ENCODE measurements at places on chromosomes 13 and 19.

DNA sequence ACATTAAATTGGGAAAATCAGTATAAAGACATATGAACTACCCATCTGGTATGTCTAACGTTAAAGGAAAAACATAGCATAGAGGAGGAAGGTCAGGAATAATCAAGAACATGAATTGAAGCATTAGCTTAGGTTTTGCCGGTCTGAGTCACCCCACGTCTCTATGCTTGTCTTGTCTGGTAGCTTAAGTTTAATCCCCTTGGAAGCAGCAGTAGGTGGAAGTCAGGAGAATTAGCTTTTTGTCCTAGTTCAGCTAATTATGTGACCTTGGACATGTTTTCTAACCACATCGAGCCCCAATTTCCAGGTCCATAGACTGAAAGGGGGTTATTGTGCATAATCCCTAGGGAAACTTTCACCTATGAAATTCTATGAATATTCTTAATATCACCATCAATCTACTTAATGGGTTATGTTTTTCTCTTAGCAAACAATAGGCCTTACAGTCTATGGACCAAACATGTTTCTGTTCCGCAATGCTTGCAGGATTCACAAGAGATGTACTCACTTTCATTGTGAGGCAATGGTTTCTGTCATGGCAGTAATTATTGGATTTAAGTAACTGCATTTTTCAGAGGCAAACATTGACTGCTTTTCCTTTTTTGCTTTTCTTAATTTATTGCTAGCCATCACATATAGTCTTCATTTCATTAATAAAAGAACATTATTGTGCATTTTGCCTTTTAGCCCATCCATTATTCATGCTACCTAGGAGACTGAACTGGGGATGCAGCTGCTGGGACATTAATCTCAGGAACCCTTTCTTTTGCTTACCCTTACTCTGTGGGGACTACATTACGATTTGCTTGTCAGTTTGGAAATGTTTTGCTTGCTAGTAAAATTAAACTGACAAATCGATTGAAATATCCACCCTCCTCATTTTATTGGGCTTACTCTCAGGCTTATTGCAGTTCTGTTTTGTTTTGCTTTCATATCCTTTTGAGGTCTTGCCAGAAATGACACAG is 304.8 kb upstream of the MAB21L1 start:
- DNase-seq: no peak

GRCh38 chr19:52638601-52639000 is 446 bp upstream of the ZNF83 start:
- DNase-seq: no peak

DNA sequence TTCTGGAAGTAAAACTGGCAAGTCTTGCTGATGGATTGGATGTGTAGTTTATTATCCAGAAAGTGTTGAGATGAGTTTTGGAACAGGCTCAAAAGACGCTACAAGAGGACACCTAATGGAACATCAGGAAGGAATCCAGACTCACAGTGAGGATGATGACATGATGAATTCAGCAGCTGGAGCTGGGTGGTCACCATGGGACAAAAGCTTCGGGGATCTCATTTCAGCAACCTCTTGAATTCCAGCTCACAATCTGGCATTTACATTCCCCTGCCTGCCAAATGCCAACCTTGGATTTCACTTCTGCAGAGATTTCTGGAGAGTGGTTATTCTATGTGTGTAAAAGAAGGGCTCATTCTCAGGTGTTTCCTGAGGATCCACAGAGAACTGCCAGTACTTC is 288.0 kb upstream of the TMTC4 start:
- DNase-seq: no peak

- no peak for DNase-seq
These were observed 92.6 kb upstream of the TMTC4 start for GRCh38 chr13:100767192-100767591.

DNA sequence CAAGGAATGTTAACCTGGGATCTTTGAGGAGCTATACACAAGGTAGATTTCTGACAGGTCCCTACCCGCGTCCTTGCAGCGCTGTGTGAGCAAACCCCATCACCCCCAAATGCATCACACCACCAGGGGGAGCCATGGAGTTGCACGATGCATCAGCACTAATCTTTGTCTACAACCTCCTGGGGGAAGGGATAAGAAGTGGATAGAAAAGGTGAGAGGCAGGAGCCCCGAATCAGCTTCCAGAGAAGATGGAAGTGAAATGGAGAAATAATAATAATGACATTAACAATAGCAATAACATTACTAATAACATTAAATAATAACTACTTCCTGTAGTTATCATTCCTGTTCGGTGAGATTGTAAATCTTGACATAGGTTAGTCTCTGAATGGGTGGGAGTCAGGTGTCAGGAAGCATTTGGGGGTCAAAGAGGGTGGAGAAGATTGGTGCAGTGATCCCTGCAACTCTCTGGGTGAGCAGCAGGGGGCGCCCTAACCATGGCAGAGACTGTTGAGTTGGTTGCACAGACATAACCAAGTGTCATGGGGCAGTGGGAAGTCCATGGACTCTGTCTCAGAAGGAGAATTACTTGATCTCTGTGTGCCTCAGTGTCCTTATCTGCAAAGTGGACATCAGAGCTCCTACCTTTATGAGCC is 16.5 kb downstream of the SIGLEC7 start:
- DNase-seq: peak; percentile 21

DNA sequence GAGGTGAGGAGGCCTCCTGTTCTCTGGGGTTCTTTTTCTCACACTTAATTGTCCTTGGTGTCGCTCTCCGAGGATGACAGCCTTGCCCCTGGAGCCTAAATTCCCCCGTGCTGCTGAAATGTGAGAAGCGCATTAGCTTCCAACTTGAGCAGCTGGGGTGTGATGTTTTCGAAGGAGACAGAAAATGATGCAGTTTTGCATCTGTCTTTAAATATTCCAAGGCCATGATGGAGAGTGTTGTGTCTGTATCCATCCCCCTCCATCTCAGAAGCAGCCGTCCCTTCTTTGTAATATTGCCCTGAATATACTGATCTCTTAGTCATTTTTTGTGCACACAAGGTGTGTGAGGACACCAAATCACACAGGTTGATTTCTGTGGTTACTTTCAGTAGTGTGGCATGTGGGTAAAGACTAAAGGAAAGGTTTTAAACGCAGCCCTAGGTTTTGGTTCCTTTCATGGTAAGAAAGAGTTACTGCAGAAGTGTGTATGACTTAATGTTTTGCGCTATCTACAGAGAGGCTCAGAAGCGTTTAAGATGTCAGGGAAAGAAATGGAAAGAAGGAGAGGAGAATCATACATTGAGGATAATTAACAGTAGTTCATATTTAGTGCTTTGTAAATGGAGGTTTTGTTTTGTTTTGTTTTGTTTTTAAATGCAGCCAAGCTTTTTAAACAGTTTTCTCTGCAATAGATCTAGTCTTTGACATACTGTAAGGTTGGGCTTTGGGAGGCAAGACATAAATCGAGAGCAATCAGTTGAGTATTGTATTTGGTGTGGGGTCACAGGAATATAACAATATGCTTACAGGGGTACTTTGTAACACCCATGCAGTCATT is 1.6 kb downstream of the NBEA start:
- DNase-seq: no peak

GRCh38 chr13:23087880-23088279 is 92.9 kb upstream of the SGCG start:
- no peak for DNase-seq

GRCh38 chr13:112159575-112160547 is 92.9 kb downstream of the SOX1 start:
- DNase-seq: no peak

- peak; percentile 55 for DNase-seq
These were observed 7.9 kb downstream of the INTS6 start for GRCh38 chr13:51444922-51445321.

DNA sequence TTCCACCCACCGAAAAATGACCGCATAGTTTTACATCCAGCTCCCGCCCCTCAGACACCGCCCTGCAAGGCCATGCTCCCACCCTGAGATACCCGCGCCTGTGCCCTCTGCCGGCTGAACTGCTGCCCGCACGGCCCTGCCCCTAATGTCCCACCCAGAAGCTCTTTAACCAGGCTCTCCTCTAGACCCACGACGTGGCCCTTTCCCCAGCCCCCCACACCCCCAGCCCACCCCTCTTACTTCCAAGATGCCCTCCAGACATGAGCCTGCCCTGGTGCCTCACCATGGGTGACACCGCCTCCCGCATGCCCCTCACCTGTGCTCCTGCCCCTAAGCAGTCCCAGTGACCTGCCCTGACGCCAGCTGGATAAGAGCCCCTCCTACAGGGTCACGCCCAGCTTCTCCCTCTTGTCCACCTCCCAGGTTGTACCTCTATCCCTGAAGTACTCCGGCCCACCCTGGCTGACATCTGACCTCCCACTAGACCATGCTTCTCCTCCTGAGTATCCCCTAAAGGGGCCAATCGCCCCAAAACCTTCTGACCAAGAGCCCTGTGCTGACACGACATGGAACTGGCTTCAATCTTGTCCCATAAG is 51.2 kb downstream of the COLGALT1 start:
- no peak for DNase-seq

DNA sequence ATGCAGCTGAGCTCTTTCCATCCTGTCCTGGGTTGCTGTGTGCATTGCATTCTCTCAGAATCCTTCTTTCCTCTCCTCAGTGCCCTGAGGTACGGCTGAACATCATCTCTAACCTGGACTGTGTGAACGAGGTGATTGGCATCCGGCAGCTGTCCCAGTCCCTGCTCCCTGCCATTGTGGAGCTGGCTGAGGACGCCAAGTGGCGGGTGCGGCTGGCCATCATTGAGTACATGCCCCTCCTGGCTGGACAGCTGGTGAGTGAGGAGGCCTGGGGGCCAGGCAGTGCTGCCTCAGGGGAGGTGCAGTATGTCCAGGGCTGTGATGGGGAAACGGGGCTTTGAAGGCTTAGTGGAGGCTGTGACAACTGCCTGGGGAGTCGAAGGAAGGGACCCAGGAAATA is 29.8 kb downstream of the PPP2R1A start:
- no peak for DNase-seq

Measured in mesenchymal stem cell (in vitro differentiated cells and primary cell).